ENCODE measurements at places on chromosomes 2 and 18. TPM values are rescaled to one million over a fixed set of nuclear protein-coding genes. Genes with fewer than 3 reads are reported as not detected.

- DNase-seq: no peak
Measured at GRCh38 chr2:120182019-120182560, 41.1 kb downstream of the TMEM185B start.

The TRIM43 gene
- not detected for total RNA-seq

- no peak for DNase-seq
Measured at GRCh38 chr2:43027097-43027873, 199.1 kb downstream of the ZFP36L2 start.

- no peak for DNase-seq
Measured at GRCh38 chr2:219442256-219443015, 7.8 kb downstream of the SPEG start.

- no peak for DNase-seq
Measured at GRCh38 chr2:189585226-189585756, 4.7 kb upstream of the SLC40A1 start.

The MORN2 gene
- 10.3 TPM for total RNA-seq

GRCh38 chr18:23851470-23852002 is 162.3 kb downstream of the LAMA3 start:
- no peak for DNase-seq

DNA sequence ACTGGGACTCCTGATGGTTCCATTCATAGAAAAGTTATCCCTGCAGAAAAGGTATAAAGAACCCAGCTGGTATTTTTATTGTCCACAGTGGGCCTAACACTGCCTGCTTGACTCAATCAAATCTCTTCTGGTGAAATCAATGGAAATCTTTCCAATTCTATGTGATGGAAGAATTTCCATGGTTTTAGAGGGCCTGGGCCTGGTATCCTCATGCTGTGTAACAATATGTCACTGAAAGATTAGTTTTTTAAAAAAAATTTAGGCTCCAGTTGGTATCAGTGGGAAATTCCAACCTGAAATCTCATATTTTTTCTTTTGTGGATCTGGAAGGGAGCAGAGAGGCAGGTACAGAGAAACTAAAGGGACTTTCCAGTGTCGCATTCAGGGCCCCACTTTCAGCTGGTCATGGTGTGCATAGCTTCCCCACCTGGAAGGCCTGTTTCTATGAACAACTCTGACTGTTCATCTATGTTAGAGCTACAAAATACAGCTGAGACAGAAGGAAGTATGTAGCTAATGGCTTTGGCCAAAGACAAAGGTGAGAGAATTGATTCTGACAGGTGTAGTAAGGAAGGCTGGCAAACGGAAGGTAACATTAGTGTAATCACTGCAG is 20.9 kb downstream of the NEB start:
- no peak for DNase-seq

The IKZF2 gene
- total RNA-seq: 29.2 TPM

DNA sequence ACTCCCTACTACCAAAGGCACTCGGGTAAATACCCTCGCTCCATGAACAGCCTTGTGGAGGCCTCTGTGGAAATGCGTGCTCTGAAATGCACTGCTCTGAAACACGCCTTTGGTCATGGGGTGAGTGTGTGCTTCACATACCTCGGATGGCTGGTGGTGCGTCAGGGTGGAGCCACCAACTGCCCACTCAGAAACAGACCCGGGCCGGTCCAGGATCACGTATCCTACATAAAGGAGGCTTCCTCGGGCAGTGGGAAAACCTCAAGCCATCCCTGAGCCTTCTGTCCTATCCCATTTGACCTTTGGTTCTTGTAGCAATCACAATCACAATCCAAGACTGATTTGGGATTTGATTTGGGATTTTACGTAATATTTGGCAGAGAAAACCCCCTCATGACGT is 53.5 kb upstream of the ZNF516 start:
- DNase-seq: no peak

- no peak for DNase-seq
Measured at GRCh38 chr2:179050755-179051154, 818 bp upstream of the CCDC141 start.

DNA sequence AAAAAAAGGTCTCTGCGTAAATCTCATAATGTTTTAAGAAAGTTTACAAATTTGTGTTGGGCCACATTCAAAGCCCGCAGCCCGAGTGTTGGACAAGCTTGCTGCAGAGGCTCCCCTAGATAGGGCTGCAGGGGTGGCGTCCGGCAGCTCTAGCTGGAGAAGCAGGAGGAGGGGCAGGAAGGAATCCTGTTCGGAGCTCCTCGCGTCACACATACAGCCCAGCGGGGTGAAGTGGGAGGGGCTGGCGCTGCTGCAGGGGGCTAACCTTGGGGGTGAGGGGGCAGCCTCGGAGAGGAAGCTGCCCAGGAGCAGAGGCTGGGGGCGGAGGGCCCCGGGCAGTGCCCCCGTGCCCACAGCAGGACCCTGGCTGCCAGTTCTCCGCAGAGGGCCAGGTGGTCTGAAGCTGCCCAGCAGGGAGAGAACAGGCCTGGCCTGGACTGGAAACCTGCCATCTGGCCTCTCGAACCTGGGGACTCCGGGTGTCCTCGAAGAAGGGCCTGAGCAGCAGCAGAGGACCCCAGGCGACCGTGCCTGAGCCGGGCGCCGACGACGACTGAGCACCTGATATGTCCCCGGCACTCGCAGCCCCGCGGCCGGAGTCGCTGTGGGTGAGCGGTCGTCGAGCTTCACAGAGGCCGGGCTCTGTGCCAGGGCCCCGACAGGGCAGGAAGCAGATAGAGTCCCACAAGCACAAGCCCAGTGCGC is 2.6 kb upstream of the GPR35 start:
- DNase-seq: no peak

All from vagina (tissue), 2 donors.